ENCODE measurements at places on chromosomes 16 and 17.

GRCh38 chr17:33435721-33436301, 142.7 kb upstream of the ASIC2 start:
- no peak for DNase-seq

GRCh38 chr16:81618187-81618586, 160.9 kb upstream of the PLCG2 start:
- DNase-seq = no peak

GRCh38 chr16:1197237-1197866, 27.7 kb downstream of the TPSG1 start:
- DNase-seq = no peak

- DNase-seq = no peak
Measured at GRCh38 chr17:62101515-62101914, 36.4 kb upstream of the MED13 start.

GRCh38 chr17:80774643-80775281, 216.9 kb upstream of the CHMP6 start:
- no peak for DNase-seq

- DNase-seq = no peak
Measured at GRCh38 chr17:16971458-16972338, at the start of gene TNFRSF13B. TSS of gene TNFRSF13B (minus strand) at chr17:16972118. CDS start at chr17:16972075, 43 bp downstream.
